Body of pancreas (tissue), 4 donors: ENCODE measurements at places on chromosomes 3 and 15. TPM values are rescaled to one million over a fixed set of nuclear protein-coding genes. Genes with fewer than 3 reads are reported as not detected.

DNA sequence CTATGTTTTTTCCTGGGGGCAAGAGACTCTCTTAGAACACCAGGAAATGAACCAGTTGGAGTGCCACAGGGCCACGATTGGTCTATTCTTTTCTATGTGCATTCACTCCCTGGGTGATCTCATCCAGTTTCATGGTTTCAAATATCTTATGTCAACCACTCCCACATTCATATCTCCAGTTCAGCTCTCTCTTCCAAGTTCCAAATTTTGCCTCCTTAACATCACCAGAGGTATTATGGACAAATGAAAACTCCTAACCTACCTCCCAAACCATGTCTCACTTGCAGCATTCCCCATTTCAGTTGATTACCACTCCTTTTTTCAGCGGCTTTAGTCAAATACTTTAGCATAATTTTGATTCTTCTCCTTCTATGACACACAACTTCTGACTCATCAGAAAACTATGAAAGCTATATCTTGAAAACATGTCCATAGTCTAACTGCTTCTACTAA lies 203.1 kb upstream of the SEMA6D start:
- no peak for DNase-seq

- no peak for DNase-seq
Observed at GRCh38 chr15:57098896-57099295, 180.5 kb downstream of the TCF12 start.

Gene HIGD2B
- not detected for total RNA-seq

DNA sequence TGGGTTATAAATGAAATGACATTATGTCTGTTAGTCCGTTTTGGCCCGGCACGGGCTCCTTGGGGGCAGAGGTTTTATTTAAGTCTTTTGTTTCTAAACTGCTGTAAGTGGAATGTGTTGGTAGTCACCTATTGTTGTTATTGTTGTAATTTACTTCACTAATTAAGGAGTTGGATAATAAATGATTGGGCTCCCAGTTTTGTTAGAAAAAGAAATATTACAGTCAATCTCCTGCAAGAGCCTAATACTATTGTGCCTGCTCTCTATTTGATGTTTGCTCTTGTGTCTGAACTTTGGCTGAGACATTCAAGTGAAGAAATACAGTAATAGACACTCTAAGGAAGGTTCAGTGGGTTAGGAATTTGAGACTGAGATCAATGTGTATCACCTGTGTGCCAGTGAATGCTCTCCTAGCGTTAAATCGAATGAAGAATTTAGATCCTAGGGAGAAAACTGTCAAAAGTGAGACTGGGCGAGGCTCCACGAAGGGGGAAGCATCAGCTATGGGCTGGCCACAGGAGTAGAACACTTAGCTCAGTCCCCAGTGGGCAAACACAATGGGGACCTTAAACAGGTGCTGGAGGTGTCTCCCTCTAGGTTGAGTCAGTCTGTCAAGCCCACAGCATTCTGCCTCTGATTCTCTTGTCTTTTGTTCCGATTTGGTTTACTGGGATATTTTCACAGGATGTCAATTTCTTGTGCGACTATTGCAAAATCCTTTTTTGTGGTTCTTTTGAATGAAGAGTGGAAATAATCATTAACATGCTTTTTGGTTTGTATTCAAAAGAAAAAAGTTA lies 1.2 kb downstream of the ROBO2 start:
- no peak for DNase-seq

GRCh38 chr3:50830451-50830850 lies 155.7 kb downstream of the DOCK3 start:
- no peak for DNase-seq

Gene SLCO3A1
- 5.7 TPM for total RNA-seq

DNA sequence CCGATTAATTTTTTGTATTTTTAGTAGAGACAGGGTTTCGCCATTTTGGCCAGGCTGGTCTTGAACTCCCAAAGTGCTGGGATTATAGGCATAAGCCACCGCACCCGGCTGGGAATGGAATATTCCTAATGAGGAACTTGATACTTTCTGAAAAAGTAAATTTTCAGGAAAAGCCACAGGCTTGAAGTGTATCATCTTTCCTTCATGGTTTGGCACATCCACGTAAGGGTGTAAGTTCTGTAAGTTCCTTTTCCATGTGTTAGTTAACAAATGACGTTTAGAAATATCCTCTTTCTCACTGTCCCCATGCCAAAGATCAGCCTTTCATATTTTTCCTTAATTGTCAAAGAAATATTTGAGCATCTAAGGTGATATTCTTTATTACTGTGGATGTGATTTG lies 24.9 kb downstream of the TMEM45A start:
- DNase-seq, result no peak

DNA sequence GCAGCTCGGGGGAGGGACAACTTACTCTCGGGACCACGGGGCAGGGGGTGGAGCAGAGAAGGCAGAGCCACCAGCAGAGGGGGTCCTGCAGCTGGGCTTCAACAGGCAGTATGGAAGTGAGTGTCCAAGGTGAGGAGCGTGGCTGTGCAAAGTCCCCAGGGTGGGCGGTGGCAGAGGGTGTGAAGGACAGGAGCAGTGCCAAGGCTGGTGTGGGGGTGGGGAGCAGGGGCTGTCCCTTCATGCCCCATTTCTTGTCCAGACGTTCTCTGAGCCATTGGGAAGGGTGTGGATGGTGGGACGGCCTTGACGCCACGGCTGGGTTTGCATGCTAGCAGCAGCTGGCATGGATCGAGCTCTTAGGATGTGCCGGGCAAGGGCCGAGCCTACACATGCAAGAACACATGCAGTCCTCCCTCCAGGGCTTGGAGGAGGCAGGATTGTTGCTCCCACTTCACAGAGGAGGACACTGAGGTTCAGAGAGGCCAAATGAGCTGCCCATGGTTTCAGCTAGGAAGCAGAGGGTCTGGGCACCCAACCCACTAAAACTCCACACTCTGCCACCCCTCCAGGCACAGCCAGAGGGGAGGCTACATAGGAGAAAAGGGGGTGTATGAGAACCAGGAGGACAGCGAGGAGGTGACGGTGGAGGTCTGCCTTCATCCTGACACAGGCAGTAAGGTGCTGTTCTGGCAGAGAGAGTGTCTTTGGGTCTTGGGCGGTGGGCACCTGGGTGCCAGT lies 93.6 kb downstream of the TBC1D2B start:
- no peak for DNase-seq

Gene CLRN1
- total RNA-seq, result not detected

DNA sequence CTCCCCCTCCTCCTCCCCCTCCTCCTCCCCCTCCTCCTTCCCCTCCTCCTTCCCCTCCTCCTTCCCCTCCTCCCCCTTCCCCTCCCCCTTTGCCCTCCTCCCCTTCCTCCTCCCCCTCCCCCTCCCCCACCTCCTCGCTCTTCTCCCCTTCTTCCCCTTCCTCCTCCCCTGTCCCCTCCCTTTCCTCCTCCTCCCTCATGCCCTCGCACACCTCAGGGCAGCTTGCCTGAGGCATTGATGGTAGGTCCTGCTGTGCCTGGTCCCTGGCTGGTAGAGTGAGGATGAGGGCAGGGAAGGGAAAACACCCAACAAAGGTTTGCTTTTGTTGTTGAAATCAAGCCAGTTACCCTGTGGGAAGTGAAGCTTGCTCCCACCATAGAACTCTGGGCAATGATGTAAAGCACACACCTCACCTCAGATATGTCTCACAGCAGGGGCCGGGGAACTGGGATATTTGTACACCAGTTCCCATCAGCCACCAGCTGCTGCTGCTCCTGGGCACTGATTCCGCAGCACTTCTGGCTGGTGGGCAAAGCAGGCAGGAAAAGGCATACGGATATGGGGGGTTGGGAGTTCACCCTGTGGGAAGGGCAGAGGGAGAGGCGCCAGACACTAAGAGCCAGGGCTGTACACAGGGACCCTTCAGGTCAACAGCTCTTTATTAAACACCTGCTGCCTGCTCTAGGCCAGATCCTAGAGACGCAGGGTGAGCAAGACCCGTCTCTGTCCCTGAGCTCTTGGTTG lies 13.8 kb downstream of the ISG20 start:
- no peak for DNase-seq

DNA sequence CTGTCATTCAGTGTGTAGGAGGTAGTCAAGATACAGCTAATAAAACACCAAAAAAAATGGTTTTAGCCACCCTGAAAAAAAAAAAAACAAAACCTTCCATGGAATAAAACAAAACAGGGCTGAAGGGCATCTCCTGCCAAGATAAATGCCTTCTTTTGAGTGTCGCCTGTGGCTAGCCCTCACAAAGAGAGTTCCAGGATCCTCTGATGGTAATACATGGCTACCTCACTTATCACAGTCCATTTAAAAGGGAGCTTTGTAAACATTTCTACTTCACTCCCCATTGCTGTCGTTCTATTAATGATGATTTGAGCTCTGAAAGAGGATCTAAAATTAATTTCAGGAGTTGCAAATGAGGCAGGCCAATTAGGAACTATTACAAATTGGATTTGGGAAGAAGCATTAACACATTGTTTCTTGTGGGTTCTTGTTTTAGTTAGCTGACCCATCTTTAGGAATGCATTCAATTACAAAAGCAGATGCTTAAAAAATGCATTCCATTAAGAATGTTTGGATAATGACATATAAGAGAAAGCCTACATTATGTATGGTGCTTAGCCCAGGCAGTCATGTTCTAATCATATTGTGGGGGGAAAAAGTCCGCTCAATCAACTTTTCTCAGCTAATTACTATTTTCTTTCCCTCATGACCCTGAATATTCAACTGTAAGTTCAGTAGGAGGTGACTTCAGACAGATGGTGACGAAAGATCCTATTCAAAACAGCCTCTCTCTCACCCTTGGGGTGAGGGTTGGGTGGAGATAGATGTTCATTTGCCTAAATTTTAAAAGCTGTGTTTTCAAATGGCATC lies 255.1 kb upstream of the WNT5A start:
- DNase-seq, result no peak

Gene PSMD6
- 98.3 TPM for total RNA-seq

Gene IL5RA
- total RNA-seq, result not detected

DNA sequence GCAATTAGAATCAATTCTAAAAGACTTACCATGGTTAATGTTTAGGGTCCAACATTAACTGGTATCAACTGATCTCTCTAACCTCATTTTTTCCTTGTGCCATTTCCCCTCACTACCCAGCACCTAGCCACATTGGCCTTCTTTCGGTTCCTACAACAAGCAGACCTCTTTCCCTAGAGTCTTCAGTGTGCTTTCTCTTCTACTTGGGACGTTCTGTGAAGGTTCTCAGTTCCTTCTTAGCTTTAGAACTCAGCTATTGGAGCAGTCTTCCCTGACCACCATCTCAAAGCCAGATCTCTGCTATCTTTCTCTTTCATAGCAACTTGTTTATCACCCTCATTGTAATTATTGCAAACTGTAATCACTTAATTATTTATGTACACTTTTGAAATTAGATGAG lies 31.5 kb upstream of the MINDY4B start:
- DNase-seq, result no peak

- DNase-seq, result no peak
Observed at GRCh38 chr15:54836052-54836795, 360.5 kb downstream of the RSL24D1 start.

GRCh38 chr3:37725842-37726241 lies 135.8 kb upstream of the CTDSPL start:
- DNase-seq, result no peak

Gene CFAP20DC
- total RNA-seq, result 0.33 TPM

- DNase-seq, result no peak
Observed at GRCh38 chr3:14899993-14900618, 47.3 kb upstream of the NR2C2 start.

GRCh38 chr3:63076357-63076756 lies 201.1 kb upstream of the CADPS start:
- no peak for DNase-seq

GRCh38 chr3:109818081-109818480 lies 480.7 kb upstream of the DPPA4 start:
- DNase-seq, result no peak

Gene CX3CR1
- 1.3 TPM for total RNA-seq

- DNase-seq, result no peak
Observed at GRCh38 chr3:47377186-47377585, 3.6 kb upstream of the PTPN23 start.

DNA sequence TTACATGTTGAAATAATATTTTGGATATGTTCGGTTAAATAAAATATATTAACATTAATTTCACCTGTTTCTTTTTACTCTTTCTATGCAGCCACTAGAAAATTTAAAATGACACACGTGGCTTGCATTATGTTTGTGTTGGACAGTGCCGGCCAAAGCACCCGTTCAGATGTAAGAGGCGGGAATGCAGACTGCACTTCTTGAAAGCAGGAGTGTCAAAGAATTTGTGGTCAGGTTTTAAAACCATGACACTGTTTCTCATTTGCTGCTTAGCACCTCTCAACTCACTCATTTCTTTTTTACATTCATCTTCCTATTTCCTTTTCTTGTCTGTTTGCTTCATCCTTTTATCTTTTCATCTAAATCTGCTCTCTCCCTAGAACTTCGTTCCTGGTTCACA lies 35.3 kb upstream of the MINAR1 start:
- no peak for DNase-seq

Gene NOX5
- total RNA-seq, result not detected

GRCh38 chr3:142429582-142429981 lies 18.3 kb downstream of the XRN1 start:
- no peak for DNase-seq

Gene CSNK1G1
- 6.7 TPM for total RNA-seq

DNA sequence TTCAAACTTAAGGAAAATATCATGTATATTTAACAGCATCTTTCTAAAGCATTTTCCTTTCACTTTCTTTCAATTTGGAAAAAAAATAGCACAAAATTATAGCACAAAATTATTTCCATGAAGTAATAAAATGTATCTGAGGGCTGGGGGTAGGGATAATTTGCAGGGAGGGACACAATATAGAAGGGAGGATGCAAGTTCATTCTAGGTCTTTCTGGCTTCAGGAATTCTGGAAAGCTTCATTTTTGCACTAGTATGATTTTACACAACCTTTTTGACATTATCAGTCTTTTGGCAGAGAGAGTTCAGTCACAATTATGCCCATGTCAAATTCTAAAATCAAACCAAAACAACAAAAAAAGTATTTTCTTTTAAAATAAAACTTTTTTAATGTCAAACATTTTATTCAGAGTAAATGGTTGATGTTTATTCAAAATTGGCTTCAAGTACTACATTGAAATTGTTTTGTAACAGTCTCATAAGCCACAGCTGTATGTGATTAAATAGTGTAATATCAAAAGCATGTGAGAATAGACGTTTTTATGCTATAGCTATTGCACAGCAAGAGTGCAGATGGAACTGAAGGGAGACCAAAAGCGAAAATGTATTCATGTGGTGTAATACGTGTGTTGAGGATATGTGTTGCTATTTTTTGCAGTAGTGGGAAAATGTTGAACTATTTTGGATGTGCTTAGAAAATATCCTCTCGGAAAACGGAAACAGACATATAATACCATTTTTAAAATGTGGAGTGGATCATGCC lies 5.8 kb downstream of the RBMS3 start:
- no peak for DNase-seq

GRCh38 chr3:21041621-21042020 lies 709.4 kb downstream of the ZNF385D start:
- no peak for DNase-seq

Gene HRG
- total RNA-seq, result not detected

Gene CAMKV
- not detected for total RNA-seq
